Endothelial cell (in vitro differentiated cells): ENCODE measurements at places on chromosomes 16 and 17. TPM values are rescaled to one million over a fixed set of nuclear protein-coding genes. Genes with fewer than 3 reads are reported as not detected.
A peak's percentile ranks its signal among the peaks of the same experiment; 100 is the strongest.

DNA sequence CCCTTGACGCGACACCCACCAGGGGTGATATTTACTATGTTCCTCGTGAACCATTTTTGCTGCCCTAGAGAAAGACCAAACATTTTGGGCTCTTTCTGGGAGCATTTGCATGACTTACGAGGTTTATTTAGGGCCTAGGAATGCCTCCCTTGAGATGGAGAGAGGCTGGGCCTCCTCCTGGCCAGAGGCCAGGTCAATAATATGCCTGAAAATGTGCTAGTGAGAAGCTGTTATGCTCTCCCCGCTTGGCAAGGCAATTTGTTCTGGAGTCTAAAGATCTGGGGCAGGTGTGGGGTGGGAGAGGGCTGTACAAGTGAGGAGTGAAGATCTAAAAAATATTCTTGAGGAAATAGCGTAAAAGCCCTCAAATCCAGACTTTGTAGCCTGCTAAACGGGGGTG lies 587.3 kb upstream of the CDH5 start:
- DNase-seq = no peak

- DNase-seq = no peak
Measured at GRCh38 chr16:77881355-77882030, 93.1 kb downstream of the VAT1L start.

C16orf54 gene
- total RNA-seq = not detected

- no peak for DNase-seq
Measured at GRCh38 chr16:31138621-31139578, 3.4 kb upstream of the PRSS8 start.

- no peak for DNase-seq
Measured at GRCh38 chr17:10120109-10120485, 78.3 kb downstream of the GAS7 start.

GRCh38 chr16:63442246-63442645 lies 1406.0 kb upstream of the CDH8 start:
- DNase-seq = no peak

GRCh38 chr17:14886200-14886739 lies 378.9 kb downstream of the PMP22 start:
- no peak for DNase-seq

DNA sequence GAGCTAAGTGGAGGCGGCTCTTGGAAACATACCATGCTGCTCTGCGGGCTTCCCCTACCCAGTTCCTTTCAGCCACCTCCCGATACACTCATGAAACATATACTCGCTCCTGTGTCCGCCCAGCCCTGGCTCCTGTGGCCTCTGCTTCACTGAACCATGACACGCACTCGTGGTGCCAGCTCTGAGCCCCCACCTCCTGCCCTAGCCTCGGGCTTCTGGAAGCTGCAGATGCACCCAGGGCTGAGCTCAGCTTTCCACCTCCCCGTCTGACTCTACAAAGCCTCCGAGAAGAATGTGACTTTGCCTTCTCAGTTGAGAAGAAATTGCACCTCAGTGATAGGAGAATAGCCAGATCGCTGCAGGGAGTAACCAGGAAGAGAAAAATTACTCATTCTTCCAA lies 11.0 kb downstream of the CALB2 start:
- no peak for DNase-seq

DNA sequence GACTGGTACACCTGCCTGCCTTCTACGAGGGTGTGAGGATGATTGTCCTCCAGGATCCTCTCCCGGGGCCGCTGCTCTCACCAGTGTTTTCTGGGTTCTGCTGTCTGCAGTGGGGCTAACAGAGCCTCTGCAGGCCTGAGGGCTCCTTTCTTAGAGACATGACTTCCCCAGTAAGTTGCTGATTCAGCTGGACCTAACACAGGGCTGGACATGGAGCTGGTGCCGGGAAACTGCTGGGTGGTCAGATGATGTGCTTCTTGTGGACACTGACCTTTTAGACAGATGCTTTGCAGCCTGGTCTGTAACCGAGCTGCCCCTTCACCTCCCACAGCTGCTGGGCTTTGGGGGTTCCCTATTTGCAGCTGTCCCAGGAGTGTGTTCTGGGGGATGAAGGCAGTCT lies 71.5 kb downstream of the FOXL1 start:
- DNase-seq = no peak

CA10 gene
- total RNA-seq = not detected

DNA sequence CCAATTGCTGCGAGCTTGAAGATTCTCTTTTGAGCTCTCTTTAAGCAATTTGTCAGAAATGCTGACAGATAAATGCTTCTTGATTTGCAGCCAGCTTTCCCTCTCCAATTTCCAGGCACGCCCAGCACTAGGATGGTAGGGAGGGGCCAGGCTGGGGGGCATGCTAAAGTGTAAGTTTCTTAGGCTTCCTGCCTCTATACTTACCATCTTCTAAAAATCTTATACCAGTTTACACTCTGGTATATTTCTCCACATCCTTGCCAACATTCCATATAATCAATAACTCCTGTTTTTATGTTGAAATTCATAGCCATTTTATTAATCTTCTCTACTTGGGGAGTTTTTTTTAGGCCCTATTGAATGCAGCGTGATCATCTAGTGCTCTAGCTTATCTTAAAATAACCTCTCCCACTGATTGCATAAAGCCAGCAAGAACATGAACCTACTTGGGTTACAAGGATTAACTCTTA lies 17.5 kb downstream of the ACSF2 start:
- no peak for DNase-seq

C17orf78 gene
- total RNA-seq = not detected

DNA sequence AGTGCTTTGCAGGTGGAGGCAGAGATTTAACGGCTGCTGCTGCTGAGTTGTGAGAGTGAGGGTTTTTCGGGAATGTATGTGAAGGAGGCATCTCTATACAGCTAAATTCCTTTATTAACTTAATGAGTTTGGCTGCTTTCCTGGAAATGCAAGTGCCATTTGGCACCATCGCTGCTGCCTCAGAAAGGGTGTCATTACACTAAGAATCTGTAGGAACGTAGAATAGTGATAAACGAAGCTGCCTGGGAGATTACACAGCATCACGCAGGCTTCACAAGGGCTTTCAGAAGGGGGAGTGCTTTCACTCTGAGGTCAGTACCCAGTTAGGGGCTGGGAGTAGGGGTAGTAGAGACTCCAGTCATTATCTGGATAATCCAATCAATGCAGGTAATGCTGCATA lies 14.1 kb upstream of the NLRP1 start:
- DNase-seq = no peak

GRCh38 chr17:69819316-69820087 lies 255.5 kb upstream of the KCNJ16 start:
- DNase-seq = no peak

- peak; percentile 59 for DNase-seq
Measured at GRCh38 chr17:61411261-61412142, 11.9 kb downstream of the TBX2 start.

- DNase-seq = no peak
Measured at GRCh38 chr16:55494994-55495421, 13.9 kb upstream of the LPCAT2 start.

DNA sequence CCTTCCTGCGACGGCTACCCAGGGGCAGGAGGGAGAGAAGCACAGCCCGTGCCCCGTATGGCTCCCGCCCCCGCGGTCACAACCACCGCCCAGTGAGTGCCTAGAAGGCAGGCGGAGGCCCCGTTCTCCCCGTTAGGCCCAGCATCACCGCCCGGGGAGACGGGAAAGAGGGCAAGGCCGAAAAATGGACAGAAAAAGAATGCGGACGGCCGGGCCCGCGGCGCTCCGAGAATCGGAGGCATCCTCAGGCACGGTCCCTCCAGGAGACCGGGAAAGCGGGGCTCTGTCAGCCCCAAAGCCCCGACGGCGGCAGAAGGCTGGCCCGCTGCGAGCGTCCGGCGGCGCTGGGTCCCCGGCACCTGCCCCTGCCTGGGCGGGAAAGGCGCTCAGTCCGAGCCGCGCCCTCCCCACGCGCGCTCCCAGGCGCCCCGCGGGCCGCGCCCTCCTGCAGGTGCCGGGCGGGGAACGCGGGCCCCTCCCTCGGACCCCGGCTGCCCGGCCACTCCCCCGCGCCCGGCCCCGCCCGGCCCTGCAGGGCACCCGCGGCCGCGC lies 407 bp downstream of the MCRIP1 start:
- no peak for DNase-seq

GRCh38 chr17:55598495-55598894 lies 87.2 kb upstream of the SMIM36 start:
- no peak for DNase-seq

DNA sequence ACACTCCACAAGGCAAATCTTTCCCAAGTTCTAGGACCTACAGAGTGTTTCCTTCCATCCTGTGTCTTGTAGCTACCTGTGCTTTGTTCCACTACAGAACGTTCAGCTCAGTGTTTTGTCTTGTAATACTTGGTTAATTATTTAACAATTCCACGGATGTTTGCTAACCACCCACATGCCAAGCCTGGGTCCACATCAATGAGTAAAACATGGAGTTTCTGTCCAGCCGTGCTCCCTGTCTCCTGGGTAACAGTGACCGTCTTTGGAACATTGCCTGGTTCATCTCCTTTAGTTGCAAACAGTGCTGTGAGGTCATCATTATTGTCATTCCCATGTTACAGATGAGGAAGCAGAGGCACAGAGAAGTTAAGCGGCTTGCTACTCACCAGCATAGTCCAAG lies 41.3 kb downstream of the IRF8 start:
- no peak for DNase-seq

DNA sequence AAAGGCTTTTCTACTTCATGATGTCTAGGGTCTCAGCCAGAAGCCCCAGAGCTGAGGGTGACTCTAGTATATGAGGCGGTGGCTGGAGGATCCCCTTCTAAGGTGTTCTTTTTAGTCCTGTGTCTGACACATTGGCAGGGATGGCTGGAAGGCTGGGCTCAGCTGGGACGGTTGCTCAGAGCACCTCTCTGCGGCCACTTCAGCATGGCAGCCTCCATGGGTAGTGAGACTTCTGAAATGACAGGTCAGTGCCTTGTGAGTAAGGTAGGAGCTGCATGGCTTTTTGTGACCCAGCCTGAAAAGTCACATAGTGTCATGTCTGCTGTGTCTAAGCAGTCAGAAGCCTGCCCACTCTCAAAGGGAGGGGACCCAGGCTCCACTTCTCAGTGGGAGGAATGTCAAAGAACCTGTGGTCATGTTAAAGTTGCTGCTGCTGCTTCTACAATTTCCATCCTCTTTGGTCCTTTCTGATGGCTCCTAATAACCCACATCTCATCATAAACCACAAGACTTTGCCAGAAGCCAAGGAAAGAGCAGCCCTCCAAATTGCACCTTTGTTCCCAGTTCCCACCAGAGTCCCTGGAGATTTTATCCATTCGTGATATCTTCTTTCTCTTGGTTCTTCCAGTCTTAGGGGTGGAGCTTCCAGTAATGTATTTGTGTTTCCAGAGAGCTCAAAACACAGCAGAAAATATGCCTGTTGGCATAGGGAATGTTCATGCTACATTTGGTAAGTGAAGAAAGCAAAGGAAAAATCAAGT lies 15.4 kb upstream of the KCNG4 start:
- no peak for DNase-seq

CAPN15 gene
- total RNA-seq = 49.0 TPM

TNS4 gene
- 0.08 TPM for total RNA-seq

- DNase-seq = peak; percentile 54
Measured at GRCh38 chr16:81723098-81723723, 55.9 kb upstream of the PLCG2 start.

DNA sequence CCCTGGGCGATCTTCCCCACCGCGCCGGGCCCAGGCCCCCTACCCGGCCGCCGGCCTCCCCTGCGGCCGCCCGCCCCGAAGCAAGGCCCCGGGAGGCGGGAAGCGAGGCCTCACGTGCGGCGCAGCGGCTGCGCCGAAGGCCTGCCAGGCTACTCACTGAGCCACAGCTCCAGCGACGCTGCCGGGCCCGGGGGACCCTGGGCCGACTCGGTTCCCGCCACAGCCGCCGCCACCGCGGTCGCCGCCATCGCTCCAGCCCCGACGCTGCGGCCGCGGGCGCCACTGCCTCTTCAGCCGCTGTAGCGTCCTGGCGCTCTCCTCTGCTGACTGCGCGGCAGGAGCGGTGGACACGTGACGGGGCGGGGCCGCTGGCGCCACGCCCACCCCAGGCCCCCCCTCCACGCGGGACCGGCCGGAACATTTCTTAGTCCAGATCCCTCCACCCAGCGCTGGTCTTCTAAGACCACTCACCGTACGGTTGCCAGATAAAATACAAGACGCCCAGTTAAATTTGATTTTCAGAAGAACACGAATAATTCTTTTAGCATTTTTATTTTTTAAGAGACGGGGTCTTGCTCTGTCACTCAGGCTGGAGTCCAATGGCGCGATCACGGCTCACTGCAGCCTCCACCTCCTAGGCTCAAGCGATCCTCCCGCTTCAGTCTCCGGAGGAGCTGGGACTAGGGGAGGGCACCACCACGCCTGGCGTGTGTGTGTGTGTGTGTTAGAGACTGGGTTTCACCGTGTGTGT lies at the start of gene GGA2:
GGA2 (minus strand) TSS at position 331 of the 751 bp plus-strand sequence; CDS start at position 248, 83 bp downstream.
- peak; percentile 76 for DNase-seq

- no peak for DNase-seq
Measured at GRCh38 chr16:53755026-53755910, 51.3 kb downstream of the FTO start.

PRAC1 gene
- total RNA-seq = not detected

- DNase-seq = no peak
Measured at GRCh38 chr16:66434619-66435430, 7.7 kb downstream of the BEAN1 start.

GRCh38 chr17:17546399-17547185 lies 44.9 kb downstream of the PEMT start:
- DNase-seq = no peak

DNA sequence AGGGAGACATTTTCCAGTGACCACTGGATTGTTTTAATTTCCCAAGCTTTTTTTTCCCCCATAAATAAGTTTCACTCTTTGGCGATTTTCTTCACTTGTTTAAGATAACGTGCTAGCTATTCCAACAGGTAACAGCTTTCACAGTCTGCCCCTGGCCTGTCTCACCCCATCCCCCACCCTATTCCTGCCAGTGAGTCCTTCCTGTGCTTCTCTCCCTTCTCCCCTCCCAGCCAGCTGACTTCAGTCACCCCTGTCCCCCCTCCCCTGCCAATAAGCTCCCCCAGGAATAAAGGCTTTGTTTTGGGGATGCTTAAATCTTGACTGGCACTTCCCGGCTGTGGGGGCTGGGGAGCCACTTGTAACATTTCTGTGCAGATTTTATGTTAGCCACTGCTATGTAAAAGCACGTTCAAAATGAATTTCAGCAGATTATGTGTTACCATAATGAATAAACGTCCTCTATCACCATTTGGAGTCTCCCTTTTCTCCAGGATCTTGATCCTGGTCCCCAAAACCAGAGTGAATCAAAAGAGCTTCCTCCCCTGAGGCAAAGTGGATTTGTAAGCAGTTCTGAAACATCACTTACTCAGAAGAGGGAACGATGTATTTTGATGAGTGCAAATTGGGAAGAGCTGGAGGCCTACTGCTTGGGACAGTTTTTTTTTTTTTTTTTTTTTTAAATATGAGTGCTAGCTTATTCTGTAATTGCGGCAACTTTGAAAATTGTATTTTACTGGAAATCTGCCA lies 58.2 kb downstream of the IGF2BP1 start:
- DNase-seq = no peak

DNA sequence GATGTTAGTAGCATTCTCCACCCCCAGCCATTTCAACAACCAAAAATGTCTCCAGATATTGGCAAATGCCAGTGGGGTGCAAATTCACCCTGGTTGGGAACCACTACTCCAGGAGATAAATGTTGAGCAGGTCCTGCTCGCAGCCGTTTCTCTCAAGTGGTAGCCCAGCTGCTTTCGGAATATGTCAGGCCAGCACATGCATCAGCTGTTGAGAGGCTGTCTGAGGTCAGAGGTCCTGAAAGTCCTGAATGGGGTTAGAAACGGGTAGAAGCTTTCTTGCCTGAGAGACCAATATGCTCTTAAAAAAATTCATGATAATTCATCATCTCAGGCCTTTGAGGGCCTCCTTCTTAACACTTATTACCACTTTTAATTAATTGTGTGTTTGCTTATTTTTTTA lies 31.0 kb downstream of the TEKT5 start:
- DNase-seq = no peak

KRT33B gene
- total RNA-seq = not detected

DHODH gene
- 4.7 TPM for total RNA-seq
